ENCODE measurements at places on chromosomes 2 and 18.
A peak's percentile ranks its signal among the peaks of the same experiment; 100 is the strongest.

DNA sequence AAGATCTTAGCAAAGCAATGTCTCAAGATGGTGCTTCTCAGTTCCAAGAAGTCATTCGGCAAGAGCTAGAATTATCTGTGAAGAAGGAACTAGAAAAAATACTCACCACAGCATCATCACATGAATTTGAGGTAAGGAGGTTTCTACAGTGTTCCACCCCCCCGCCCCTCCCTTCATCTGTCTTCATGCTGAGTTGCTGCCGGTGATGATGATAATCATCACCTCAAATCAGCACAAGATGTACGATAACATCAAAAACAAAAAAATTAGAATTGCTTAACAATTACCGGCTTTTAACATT is 14.6 kb downstream of the UGP2 start:
- DNase-seq = peak; percentile 43

DNA sequence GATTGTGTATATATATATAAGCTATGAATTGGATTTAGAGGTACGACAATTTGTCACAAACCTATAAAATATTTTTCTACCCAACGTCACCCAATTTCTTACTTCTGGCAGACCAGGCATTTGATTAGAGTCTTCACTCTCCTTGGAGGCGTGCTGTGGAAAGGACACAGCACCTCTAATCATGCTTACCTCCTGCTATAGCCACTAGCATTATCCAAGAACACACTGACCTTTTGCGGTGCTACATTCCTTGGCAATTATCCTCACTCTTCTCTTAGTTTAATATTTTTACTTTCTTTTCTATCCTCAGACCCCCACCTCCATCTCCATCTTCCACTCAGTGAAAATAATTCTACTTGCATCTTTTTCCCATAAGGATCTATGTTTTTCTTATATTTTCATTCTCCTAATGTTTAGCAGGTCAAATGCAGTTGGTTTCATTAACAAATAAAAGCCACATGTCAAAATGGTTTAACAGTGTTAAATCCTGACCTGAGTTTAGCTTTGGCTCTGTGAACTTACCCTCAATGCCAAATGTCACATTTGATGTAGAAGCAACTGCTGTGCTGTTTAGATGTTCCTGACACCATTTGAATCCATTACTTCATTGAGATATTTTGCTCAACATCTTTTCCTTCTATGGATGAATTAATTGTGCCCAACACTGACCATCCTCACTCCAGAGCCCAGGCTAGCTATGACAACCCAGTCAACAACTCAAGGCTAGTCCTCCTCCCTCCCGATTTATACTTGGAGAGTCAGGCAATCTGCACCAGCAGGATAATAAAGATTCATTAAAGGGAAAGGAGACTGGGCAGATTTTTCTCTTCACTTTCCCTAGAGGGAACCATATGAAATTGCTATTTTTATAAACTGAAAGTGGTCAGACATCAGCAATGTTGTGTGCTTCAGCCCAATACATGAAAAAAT is 240.5 kb downstream of the MREG start:
- no peak for DNase-seq

- DNase-seq = no peak
Measured at GRCh38 chr2:1455466-1455865, 42.2 kb downstream of the TPO start.

- no peak for DNase-seq
Measured at GRCh38 chr2:238950551-238950950, 102.7 kb downstream of the TWIST2 start.

DNA sequence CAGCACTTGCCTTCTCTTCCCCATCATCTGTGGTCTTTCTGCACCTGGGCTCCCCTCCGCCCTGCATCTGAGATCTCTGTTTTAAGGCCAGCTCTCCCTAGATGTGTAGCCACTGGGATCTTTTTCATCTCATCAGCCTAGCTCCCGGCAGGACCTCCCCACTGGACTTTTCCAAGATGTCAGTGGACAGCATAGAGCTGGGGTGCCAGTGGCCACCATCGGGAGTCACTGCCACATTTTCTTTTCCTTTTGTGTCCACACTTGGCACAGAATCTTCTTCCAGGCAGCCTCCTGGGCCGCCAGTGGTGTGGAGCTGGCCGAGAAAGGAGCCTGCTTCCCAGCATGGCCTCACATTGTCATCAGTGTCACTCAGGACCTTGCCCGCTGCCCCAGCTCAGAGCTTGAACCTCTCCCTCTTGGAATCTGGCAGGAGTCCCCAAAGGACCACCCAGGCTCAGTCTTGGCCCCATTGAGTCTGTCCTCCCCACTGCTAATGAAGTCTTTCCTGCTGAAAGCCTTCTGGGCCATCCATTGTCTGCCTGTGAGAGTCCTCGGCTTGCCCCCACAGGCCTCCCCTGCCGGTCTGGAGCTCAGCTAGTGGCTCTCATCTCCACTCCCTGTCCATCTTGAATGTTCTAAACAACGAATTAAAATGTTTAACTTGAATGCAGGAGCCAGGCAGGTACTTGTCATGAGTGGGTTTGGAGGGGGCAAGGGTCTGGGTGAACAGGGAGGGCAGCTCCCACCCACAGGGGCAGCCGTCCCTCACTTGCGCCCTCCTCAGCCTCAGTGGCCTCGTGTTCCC is 324.4 kb downstream of the GBX2 start:
- DNase-seq = no peak

- DNase-seq = no peak
Measured at GRCh38 chr2:64939332-64939917, 49.8 kb upstream of the SLC1A4 start.

All from activated T-cell treated with anti-CD3 and anti-CD28 coated beads, Interleukin-2, amount 50 U/mL, for 4 hours (primary cell).